ENCODE measurements at places on chromosomes 7 and 10.

DNA sequence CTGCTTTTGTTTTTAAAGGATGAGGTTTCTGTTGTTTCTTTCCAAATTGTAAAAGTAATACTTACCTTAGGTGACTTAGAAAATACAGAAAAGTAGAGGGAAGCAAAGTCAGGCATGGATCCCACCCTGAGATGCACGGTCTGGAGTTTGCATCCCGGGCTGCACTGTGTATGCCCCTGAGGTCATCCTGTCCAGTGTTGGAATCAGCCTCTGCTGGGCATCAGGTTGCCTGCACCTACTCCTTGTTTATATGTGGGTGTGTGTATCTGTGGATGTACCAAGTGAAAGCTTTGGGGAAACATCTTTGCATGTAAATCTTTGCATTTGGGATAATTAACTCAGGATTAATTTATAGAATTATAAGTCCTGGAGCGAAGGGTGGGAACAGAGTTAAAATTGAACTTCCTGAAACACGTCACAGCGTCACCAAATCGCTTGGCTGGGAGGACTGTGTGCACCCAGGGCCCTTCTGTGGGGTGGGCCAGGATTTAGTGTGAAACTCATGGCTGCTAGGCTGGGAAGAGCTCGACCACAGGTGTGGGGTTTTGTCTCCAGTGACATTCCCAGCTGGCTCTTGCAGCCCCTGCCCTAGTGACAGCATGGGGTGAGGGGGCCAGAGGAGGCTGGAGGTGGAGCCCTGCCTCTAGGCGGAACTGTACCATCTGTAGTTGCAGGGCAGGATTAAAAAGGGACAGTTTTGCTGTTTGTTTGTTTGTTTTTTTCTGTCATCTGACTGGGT, 27.9 kb downstream of the GTF2IRD1 start:
- DNase-seq = no peak

DNA sequence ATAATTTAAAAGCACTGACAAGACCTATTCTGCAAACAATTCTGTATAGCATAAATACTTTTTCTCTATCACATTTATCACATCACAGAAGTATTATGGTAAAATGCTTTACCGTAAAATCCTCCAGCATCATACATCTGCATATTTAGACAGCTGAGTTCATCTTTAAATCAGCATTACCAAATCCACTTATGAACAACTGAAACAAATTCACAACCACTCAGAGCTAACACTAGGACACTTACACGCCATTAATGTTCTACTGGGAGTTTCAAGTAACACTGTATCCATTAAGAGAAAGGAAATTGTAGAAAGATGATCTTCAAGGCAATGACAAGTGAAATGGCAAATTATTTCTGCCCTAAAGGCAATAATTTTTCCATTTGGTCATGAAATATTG, 105.7 kb upstream of the DKK1 start:
- DNase-seq = no peak

DNA sequence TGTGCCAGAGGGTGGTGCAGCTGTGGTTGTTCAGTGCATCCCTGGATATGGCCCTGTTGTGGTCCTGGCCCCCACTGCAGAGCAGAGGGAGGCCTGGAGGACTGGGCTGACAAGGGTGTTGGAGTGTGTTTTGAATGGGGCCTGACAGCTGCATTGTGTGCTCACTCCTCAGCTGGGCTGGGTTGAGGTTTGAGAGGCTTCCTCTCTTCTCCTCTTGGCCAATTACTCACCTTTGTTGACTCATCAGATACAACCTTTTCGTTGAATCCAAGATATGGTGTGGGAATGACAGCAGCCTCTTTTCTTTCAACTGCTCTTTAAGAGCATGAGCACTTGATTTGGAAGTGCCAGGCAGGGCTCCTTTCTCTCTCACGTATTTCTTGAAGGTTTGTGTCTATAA, 228.5 kb upstream of the COBL start:
- DNase-seq = no peak

GRCh38 chr10:69960988-69961880, 91.4 kb upstream of the MACROH2A2 start:
- no peak for DNase-seq

- DNase-seq = no peak
Observed at GRCh38 chr7:157669768-157670351, 333.1 kb downstream of the DNAJB6 start.

DNA sequence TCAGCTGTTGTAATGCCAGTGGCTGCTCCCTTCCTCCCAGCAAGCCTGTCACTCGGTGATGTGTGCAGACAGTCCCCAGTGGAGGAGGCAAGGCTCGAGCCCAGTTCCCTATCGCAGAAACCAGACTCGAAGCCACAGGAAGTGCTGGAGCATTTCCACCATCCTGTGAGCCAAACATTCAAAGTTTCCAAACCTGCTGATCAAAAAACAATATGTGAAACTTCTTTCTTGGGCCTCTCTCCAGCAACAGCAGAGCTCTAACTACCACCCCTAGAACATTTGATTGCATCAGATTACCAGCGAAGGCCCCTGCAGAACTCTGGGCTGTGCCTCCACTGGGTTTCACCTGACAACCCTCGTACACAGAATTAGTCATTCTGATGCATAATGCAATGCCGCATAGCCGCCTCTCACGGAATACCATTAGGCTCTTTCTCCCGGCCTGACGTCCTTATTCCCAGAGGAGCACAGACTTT, 94.0 kb downstream of the ELMO1 start:
- DNase-seq = peak; percentile 33

DNA sequence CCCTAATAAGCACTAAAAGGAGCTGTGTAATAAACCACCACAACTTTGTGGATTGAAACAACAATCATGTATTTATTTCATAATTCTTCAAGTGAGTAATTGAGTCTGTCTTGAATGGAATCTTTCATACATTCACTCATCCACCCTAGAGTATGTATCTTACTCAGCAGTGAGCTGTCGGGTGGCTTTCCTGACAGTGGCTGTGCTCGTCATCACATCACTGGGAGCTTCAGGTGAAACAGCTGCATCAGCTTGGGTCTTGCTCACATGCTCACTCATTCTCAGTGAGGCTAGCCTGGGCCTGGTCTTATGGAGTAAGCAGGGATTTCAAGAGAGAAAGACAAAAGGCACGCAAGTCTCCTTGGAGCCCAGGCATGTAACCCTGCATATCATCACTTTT, 271.4 kb downstream of the POM121L12 start:
- DNase-seq = no peak

DNA sequence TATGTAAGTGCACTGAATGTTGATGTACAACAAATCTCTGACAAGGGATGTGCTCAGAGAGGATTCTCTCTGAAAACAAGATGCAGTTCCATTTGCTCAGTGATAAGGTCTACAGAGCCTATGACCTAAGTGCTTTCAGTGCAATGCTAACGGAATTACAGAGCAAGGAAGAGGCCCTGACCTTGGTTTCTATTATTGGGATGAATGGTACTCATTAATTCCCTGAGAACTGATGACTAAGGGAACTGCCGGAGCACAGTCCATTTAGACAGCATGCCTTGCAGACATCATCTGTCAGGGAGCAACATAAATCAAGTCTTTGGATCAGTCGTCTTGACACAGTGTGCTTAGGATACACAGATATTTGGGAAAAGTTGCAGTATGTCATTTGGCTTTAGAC, 340.8 kb downstream of the PHTF2 start:
- no peak for DNase-seq

- DNase-seq = peak; percentile 4
Observed at GRCh38 chr10:111360260-111360925, 283.6 kb downstream of the ADRA2A start.

DNA sequence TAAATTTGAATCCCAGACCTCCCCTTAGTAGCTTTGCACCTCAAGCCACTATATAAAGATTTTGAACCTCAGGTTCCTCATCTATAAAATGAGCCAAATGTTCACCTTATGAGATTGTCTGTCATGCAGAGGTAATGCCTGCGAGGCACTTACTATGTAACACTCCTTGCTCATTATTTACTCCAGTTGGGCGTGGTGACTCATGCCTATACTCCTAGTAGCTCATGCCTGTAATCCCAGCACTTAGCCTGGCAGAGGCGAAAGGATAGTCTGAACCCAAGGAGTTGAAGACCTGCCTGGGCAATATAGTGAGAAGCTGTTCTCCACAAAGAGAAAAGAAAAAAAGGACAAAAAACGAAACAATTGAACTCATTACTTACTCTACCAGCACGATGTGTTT, 82.2 kb downstream of the MDFIC start:
- DNase-seq = no peak

All from H54 (cell line).